ENCODE measurements at places on chromosomes 2 and 18.
A peak's percentile ranks its signal among the peaks of the same experiment; 100 is the strongest.

DNA sequence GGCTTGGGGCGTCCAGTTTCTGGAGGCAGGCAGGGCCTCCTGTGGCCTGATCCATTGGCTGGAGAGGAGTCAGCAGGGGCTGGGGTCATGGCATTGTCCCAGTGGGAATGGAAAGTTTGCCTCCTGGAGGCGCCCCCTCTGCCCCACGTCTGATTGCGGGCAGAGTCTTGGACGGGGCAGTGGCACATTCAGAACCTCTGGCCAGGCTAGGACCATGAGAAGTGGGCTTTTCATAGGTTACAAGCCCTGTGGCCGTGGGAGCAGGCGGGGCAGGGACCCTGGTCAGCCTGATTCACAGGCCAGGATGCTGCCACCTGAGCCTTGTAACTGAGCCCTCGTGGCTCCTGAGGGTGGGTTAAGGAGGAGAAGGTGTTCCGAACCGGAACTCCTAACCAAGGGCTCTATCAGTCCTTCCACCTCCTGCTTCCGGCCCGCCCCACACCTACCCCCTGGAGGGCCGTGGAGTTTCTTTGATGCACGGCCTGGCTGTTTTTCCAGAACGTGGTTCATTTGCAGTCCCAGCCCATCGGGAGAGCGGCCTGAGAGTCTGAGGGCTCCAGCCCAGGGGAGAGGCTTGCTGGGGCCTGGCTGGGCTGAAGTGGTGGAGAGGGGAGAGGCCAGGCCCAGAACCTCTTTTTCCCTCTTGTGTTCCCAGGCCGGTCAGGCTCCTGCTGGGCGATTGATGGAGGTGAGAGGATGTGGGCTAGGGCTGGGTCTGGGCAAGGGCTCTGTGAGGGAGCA, 43.9 kb upstream of the PLB1 start:
- peak; percentile 60 for DNase-seq

DNA sequence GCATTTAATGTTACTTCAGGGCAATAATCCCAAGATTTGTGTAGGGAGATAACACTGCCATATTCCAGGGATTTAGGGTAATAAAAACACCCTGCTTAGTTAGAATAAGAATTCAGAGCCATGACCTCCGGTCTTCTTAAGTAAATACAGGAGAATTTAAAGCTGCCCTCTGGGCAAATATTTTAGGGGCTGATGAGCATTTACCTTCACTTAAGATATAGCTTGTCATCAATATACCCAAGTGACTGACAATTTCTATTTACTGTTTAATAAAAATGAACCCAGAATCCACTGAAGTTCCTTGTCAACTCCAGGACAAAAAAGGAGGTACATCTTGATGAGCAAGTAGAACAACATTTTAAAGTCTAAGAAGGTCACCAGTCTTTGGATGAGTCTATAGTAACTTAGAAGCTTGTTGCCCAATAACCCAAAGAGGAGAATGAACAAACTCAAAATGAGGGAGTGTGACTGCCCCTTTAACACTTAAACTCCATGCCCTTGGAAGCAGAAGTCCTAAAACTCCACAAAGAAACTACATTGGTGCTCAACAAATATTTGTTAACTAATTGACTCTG, 24.3 kb upstream of the IKZF2 start:
- no peak for DNase-seq

DNA sequence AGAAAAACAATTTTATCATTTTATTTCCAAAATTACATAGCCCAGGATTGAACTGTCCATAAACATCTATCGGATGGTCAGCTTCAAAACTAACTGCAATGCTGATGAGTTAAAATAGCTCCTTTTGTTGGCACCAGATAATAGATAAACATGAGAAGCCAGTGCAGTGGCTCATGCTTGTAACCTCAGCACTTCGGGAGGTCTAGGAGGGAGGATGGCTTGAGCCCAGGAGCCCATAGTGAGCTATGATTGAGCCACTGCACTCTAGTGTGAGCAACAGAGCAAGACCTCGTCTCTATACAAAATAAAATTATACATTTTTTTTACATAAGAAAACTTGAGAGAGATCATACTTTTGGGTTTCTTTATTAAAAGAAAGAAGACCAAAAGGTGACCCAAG, 34.6 kb upstream of the IMPA2 start:
- peak; percentile 78 for DNase-seq

DNA sequence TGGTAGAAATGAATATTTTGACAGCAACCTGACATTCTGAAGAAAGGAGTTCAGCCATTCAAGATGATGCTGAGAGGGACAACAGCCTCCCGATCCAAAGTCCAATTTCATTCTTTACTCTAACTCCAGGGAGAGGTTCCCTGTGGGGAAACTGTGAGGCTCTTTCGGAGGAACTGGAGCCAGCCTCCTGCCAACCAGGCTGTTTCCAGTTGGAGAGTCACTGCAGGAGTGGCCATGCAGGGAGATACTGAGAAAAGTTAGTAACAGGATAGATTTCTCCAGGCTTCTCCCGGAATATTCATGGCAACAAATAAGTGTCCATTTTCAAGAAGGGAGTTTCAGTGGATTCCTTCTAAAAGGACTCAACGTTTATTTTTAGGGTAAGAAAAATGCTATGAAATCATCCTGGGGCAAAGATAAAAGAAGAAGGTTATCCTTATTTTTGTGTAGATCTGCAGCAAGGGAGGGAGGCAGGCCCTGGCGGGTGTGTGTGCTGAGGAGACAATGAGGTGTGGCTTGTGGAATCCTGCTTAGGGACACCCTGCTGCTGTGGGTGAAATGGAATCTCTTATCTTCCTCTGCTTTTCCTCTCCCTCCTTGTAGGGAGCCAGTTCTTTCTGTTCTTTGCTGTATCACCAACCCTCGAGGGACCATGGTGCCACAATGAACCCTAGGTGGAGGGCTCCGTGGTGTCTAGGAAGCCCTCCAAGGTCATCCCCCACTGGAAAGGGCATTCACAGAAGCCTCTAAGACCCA, 18.1 kb downstream of the KLHL14 start:
- no peak for DNase-seq

- no peak for DNase-seq
Observed at GRCh38 chr2:72674982-72675915, 150.6 kb downstream of the EXOC6B start.

DNA sequence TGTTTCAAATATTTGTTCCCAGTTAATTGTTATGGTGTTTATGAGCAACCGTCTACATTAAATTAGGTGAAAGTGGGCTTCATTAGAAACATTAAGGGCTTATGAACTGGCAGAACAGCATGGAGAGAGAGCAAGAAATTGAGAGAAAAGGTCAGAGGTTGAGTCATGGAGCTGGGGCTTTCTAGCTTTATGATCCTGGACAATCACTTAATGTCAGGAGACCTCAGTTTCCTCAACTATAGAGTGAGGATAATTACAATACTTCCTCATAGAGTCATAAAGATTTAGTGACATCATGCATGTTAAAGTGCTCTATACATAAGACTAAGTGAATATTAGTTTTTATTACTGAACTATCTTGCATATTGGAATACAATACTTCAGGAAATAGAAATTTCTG, 83.9 kb downstream of the PLCL1 start:
- DNase-seq, result no peak

GRCh38 chr2:158676696-158677095, 118.4 kb upstream of the DAPL1 start:
- DNase-seq, result no peak

DNA sequence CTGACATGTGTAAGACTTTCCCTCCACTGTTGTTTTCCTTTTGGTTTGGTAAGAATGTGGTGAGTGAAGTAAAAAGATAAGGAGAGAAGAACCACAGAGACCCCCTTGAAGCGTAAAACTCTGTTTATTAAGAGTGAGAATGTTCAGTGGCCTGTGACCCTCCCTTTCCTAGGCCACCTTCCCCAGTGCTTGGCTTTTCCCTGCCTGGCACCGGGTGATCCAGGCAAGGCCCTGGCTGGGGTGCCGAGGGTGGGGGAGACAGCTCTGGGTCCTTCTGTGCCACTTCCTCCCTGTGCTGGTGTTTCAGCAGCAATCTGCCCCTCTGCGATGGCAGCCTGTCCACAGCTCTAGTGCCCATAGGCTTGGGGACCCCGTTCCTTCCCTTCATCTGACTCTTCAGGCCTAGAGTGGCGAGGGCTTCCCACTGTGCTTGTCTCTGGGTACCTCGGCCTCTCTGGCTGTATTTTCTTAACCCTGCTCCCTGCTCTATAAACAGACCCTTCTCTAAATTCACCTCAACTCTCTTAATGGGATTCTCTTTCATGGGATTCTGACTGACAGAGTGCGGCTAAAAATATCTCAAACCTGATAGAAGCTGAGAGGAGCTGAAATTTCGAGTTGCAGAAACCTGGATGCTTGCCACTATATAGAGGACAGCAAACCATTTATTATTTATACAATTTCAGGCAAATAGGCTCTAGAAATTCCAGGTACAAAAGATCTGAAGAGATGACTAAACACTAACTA, 461.0 kb downstream of the DLGAP1 start:
- no peak for DNase-seq

DNA sequence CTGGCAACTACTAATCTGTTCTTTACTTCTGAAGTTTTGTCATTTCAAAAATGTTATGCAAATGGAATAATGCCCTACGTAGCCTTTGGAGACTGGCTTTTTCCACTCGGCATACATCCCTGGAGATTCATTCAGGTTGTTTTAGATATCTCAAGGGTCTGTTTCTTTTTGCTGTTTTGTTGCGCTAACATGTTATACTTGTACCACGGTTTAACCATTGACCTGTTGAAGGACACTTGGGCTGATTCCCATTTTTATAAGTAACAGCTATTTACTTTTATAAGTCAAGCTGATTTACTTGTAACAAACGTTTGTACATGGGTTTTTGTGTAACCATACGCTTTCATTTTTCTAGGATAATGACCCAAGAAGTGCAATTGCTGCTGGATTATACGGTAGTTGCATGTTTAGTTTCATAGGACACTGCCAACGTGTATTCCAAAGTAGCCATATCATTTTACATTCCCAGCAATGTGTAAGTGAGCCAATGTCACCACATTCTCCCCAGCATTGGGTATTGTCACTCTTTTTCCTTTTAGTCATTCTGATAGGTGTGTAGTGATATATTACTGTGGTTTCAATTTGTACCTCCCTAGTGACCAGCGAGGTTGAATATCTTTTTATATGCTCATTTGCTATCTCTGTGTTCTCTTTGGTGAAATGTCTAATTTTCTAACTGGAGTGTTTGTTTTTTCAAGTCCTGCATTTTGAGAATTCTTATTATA, 36.5 kb upstream of the STAT4 start:
- DNase-seq, result no peak

- peak; percentile 94 for DNase-seq
Observed at GRCh38 chr2:10844097-10844496, 31.5 kb upstream of the PDIA6 start.

DNA sequence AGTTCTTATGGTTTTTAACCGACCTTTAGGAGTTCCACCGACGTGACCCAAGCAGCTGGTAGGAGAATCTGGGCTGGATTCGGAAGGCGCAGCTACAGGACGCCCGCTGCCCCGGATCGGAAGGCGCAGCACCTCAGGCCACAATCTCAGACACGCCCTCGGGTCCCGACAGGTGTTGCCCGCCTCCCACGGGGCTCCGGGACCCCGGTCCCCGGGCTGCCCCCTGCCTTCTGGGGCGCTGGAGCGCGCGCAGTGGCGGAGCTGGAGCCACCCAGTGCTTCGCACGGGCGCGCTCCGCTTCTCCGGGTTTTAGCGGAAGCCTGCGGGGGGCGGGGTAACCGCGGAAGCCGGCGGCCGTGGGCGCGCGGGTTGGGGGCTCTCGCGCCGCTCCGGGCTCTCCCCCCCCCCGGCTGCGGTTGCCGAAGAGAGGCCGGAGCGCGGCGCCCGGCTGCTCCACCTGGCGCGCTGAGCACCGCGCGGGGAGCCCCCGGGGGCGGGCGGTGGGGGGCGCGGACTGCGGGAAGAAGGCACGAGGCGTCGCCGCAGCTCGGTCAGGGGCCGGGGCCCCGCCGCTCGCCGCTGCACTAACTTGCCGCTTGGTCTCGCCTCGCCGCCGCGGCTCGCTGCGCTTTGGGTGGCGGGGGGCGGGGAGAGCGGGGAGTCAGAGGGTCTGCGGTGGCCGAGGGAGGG, 718.8 kb downstream of the DPP10 start:
- DNase-seq, result no peak

DNA sequence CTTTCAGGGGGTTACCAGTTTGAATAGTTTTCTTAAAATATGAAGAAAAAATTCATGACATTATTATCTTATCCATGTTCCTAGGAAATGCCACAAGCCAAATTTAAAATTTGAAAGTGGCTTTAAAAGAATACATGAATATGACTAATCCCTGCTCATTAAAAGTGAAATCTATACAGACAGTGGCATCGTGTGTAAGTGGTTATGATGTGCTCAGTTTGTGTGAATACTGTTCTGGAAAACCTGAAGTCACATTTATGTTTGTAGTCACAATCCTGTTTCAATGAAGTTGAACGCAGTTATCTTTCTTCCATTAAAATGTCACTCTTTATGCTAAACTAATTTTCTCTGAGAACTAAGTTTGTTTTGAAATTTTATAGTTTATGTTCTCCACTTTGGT, 75.8 kb downstream of the GORASP2 start:
- DNase-seq, result no peak

GRCh38 chr2:120454654-120455385, 108.9 kb downstream of the INHBB start:
- DNase-seq, result no peak

GRCh38 chr2:207320381-207321159, 154.8 kb upstream of the KLF7 start:
- DNase-seq, result no peak

- no peak for DNase-seq
Observed at GRCh38 chr18:9901377-9901776, 12.4 kb upstream of the VAPA start.

DNA sequence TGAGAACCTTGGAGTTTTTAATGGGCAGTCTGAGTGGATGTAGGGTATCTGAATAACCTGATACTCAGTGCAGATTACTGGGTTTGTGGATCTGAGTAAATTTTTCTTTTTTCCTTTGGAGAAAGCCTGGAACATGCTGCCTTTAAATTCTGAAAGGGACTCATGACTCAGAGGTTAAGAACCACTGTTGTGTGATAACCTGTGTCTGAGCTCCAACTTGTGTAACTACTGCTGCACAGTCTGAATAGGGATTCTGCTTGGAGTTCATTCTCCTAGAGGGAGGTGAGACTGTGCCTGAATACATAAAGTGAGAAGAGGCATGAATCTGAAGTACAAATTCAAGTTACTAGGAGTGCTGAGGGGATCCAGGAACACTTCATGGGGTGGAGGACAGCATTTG, 36.2 kb downstream of the KDM3A start:
- DNase-seq, result no peak

GRCh38 chr2:9638532-9638931, 7.7 kb upstream of the YWHAQ start:
- DNase-seq, result peak; percentile 98

DNA sequence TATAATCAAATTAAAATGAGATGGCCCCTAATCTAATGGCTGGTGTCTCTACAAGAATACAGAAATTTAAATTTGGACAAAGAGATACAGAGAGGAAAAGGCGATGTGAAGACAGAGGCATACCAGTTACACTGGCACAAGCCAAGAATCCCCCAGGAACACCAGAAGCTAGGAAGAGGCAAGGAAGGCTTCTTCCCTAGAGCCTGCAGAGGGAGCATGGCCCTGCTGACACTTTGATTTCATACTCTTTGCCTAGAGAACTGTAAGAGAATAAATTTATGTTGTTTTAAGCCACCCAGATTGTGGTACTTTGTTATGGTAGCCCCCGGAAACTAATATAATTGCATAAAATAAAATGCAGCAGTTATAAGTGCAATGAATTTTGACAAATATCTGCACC, 671.4 kb downstream of the MBD2 start:
- no peak for DNase-seq

GRCh38 chr2:75788902-75789301, 78.2 kb upstream of the GCFC2 start:
- no peak for DNase-seq
